ENCODE measurements at places on chromosomes 2 and 18.

DNA sequence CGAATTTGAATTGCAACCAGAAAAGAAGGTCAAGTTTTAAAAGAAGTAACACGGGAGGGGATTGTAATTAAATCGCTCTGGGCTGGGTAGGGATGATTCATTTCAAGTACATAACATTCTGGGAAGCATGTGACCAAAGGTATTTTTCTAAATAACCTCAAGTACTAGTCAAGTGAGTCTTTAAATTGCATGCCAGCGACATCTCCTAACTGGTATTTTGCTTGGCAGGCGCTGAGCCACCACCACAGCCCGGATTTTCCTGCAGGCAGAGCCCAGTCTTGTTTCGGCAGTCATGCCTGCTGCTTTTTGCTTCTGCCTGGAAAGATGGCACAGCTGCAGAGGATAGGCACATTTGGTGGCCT is 33.7 kb upstream of the NPAS2 start:
- peak; percentile 95 for DNase-seq

GRCh38 chr18:74631623-74632350 is 34.1 kb downstream of the ZNF407 start:
- no peak for DNase-seq

DNA sequence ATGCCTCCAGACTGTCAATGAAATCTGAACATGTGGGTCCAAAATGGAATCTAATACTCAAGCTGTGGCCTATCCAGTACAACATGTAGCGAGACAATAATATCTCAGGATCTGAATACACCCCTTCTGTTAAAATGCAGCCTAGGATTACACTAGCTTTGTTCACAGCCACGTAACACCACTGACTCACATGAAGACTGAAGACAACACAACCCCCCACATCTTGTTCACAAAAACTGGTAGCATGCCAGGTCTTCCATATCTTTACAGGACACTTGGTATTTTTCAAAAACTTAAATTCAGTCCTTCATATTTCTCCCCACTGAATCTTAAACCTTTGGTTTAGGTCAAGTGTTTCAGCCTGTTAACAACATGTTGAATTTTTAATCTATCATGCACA is 84.2 kb downstream of the SLC8A1 start:
- DNase-seq: peak; percentile 21

- peak; percentile 8 for DNase-seq
These were observed 97.6 kb downstream of the WDR7 start for GRCh38 chr18:56748698-56749268.

DNA sequence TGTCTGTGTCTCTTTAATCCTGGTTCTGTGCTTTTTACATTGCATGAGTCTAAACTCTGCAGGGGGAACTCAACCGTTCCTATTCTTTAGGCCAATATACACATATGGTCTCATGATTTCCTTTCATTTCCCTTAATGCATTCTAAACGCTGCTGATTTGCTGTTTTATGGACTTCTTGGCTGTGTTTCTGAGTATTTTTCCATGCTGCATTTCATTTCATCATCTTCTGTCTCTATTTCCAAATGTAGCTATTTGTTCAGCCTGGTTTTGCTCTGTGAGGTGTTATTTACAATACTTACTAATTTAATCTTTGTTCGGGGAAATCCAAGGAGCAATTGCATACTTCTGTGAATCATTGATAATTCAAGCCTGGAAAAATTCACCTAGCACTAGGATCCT is 897.2 kb downstream of the TSN start:
- DNase-seq: no peak

DNA sequence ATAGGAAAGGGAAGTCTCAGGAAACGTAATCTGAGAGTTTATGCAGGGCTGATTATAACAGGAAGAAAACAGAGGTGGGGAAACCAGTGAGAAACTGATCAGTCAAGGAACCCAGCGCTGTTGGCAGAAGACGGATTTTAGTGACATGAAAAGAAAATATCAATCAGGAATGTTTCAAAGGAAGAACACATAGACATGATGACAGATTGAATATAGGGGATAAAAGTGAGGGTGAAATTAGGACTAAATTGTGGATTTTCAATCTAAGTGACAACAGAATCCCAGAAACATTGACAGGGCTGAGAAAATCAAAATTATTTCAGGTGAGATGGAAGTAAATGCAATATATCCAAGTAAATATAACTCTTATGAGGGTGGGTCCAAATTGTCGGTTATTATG is 199.8 kb upstream of the CCDC150 start:
- no peak for DNase-seq

DNA sequence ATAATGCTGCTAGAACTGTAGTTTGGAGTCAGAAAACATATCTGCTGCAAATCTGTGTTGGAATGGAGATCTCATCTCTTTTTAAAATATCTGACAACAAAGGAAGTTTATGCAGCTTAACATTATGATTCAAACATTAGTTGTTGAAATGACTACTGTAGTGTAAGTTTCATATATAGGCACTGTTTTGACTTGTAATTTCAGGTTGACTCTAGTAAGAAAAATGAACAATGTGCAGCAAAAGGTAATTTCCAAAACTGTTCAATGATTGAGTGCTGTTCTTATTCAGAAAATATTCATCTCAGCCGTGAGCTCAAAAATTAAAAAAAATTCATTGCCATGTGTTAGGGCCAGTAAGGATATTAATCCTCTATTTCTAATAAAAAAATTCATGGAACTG is 48.5 kb downstream of the CCDC138 start:
- no peak for DNase-seq

GRCh38 chr2:6254441-6254840 is 562.3 kb downstream of the SOX11 start:
- DNase-seq: no peak

GRCh38 chr18:2444201-2444875 is 127.0 kb downstream of the METTL4 start:
- DNase-seq: no peak

DNA sequence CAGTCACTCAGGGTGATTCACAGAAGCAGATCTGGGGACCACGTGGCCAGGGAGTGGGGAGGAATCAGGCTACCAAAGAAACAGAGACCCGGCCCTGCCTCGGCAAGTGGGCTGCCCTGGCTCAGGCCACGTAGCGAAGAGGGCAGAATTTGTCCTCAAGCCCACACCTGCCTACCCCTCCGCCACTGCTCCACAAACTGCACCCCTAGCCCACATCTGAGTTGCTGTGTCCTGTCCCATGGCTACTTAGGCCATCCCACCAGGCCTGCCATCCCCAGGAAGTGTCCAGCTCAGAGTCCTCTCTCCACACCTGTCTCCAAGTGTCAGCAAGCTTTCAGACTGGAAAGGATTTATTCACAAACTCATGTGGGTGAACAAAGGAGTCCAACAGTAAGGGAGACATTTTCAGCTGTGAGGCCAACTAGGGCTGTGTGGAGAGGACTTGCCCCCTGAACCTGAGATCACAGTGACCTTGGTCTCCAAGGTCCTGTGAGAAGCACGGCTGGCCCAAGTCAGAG is 31.7 kb upstream of the ASPRV1 start:
- no peak for DNase-seq
